SW 1271 (cell line): ENCODE measurements at places on chromosomes 12 and 14.

DNA sequence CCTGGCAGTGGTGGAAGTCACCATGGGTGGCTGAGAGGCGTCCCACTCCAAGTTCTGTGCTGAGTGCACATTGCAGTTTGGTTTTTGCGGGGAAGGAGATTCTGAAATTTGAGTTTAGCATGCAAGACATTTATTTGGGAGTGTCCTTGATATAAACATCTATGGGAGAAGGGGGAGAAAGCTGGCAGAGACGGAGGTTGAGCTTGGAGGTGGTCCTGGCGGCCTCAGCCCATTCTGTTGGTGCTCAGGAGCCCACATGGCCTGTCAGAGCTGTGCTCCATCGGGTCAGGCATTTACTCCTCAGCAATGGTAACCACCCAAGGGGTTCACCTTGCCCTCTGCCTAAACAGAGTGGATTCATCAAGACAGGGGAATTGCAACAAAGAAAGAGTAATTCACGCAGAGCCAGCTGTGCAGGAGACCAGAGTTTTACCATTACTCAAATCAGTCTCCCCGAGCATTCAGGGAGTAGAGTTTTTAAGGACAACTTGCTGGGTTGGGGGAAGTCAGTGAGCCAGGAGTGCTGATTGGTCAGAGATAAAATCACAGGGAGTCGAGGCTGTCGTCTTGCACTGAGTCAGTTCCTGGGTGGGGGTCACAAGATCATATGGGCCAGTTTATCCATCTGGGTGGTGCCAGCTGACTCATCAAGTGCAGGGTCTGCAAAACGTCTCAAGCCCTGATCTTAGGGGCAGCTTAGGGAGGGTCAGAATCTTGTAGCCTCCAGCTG is 323.3 kb upstream of the TMEM132C start:
- DNase-seq: no peak

- no peak for DNase-seq
Measured at GRCh38 chr14:99564926-99565259, 39.1 kb downstream of the CCDC85C start.

DNA sequence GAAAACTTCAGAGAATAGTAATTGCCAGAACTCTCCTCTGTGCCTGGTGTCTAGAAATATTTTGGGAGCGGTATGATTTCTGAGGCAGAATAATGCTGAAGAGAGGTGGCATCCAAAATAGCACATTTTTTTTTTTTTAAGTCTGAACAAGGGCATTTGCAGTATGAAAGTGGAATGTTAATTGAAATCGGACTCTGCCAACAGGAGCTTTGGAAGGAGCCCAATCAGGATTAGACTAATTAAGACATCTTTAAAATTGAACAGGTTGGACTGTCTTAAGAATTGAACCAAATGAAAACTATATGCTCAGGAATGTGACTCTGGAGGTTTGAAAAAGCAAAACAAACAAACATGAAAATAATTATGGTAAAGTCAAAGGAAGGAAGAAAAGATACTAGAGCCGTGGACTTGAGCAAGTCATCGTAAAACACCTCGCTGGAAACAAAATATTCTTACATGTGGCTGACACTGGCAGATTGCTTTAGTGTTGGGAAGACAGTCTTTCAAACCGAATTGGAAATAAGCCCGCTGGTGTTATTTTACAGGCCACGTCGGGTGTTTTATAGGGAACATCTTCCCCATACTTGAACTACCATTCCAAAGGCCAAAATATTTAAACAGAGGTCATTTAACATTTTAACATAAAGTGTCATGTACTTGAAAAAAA is 436.3 kb downstream of the VRK1 start:
- DNase-seq: no peak

DNA sequence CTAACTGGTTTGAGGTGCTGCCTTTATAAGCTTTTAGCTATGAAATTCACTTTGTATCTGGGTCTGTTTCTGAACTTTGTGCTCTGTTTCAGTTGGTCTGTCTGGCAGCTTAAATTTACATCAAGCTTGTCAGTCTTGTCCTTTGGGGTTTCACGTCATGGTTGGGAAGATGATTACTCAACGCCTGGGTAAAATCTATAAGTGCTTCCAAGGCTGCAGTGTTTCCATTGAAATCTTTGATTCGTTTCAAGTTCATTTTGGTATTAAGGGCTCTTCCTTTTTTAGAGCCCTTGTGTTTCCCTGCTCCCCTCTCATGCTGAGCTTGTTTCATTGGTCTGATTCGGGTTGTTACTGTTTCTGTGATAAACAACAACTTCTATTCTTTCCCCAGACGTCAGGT is 58.2 kb downstream of the FBXW8 start:
- DNase-seq: no peak

- no peak for DNase-seq
Measured at GRCh38 chr14:33218026-33218425, 279.3 kb downstream of the NPAS3 start.

DNA sequence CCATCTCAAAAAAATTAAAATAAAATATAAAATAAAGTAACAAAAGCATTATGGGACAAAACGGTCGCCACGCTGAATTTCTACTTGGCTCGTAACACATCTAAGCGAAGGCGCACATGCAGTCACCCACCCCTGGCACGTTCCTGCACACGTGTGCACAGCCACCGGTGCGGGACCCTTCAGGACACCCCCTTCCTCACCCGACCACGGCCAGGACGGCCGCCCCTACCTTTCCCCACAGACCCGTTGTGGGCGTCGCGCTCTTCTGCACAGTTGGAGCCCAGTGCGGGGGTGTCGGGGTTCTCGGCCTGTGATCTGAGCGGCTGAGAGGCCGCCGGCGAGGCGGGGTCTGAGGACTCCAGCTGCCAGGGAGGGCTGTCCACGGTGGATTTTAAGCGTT is 44.4 kb upstream of the GPR68 start:
- DNase-seq: no peak

DNA sequence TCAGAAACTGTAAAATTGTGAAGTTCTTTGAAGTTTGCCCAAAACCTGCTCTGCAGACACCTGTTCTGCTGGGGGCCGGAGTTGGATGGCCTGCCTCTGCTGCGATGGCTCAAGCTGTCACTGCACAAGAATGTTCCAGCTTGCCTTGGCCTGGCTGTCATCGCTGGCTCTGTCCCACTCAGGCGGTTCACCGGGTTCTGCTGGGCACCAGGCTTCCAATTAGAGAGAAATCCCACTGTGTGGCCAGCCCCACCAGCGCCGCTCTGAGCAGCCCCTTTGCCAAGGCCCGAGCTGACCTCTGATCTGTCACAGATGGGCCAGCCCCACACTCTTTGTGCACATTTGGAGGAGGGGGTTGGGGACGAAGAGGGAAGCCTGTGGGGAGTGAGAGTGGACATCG is 71.7 kb upstream of the GPATCH2L start:
- DNase-seq: no peak

DNA sequence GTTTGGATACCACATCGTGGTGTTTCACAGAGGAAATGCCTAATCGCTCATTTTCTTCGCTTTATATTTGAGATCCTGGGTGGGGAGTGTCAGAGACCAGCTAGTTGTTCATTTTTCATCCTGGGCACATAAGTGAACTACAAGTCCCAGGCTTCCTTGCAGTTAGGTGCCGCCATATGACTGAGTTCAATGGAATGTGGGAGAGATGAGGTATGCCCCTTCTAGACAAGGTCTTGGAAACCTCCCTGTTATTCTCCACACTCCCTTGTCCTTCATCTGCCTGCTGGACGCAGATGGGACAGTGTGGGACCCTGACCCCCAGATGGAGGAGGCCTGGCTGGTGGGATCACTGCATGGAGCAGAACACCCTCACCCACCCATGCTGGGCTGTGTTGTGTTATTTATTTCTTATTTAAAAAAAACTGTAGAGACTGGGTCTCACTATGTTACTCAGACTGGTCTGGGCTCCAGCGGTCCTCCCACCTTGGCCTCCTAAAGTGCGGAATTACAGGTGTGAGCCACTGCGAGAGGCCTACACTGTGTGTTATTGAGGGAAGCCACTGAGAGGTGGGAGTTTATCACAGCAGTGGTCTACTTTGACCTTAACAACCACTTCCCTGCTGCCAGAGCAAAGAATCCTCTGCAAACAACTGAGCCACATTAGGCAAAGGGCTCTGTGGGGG is 42.9 kb upstream of the VRK1 start:
- no peak for DNase-seq

DNA sequence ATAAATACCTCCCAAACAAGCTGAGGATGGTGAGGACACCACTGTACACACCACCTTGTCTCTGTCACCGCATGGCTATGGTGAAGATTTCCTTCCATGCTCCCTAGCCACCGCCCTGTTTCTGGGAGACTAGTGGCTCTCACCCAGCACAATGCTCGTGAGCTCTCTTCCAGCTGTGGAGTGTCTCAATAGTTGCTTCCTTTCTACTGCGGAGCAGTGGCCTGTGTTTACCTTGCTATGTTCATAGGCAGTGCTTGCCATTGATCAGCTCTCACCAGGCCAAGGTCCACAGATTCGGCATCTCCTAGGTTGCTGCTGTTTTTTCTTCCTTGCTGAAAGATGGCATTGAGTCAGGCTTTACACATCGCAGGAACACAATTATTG is 313.6 kb upstream of the RTL1 start:
- no peak for DNase-seq

DNA sequence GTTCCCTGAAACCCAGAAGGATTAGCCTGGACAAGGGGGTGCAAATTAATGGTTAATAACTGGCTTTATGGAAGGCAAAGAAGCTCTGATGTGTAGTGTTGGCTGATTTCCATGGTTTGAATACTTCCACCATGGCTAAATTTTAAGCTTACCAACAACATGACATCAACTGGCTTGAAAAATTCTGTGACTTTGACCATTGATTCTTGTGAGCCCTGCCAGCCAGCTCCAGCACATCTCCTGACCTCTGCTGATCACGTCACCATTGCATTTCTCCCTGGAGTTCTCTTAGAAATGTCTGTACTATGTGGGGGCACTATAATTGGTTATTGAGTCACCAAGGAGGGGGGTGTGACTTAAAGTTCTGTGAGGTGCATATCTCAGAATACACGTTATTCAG is 171.2 kb downstream of the MYRFL start:
- no peak for DNase-seq

DNA sequence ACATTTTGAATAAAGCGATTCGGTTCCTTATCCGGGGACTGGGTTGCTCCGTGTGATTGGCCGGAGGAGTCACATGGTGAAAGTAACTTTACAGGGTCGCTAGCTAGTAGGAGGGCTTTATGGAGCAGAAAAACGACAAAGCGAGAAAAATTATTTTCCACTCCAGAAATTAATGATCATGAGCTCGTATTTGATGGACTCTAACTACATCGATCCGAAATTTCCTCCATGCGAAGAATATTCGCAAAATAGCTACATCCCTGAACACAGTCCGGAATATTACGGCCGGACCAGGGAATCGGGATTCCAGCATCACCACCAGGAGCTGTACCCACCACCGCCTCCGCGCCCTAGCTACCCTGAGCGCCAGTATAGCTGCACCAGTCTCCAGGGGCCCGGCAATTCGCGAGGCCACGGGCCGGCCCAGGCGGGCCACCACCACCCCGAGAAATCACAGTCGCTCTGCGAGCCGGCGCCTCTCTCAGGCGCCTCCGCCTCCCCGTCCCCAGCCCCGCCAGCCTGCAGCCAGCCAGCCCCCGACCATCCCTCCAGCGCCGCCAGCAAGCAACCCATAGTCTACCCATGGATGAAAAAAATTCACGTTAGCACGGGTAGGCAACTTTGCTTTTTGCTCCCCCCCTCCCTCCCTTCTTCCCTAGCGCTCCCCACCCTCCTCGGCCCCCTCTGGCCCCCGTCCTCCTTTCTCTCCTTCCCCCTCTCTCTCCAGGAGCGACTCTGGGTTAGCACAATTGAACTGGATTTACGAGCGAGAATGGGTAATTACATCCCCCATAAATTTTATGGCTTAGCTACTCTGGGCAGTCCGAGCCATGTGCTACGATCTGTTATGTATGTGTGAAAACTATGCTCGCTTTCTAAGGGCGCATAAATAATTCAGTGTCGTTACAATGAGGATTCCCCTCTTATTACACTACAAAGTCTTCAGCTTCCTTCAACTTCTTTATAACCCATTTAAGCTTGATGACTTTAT is at the start of gene HOXC4:
TSS of gene HOXC4 (plus strand) at position 85 of the 991 bp plus-strand sequence. CDS start at position 173, 88 bp downstream.
- no peak for DNase-seq

DNA sequence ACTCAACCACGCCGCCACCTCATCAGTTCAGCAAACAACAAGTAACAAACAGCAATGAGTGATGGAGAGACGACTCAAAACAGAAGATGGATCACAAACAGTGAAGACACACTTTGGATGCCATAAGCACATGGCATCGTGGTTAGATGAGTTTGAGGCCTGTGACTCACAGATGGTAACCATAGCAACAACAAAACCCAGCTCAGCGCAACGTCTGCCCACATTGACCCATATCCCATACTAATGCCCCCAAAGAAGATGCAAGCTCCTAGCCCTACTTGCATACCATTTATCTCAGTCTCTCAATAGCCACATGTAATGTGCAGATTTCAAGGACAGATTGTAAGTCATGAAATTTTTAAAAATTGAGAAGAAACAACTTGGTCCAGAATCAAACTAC is 1322.3 kb upstream of the TMEM132C start:
- no peak for DNase-seq

DNA sequence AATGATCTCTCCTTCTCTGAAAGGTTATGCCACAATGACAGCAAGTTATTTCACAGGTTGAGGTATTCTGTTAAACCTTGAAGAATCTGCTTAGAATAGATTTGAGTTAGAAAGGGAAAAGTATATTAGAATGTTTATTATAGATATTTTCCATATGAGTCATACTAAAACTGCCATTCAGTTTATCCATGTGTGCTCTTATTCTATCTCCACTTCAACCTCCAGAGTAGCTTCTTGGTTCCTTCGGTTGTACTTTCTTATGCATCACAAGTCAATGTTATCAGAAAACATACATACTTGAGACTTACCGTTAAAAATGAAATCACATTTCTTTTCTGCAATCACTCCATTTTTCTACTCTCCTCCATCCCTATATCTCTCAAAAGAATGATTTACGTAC is 197.7 kb downstream of the BCAT1 start:
- no peak for DNase-seq

DNA sequence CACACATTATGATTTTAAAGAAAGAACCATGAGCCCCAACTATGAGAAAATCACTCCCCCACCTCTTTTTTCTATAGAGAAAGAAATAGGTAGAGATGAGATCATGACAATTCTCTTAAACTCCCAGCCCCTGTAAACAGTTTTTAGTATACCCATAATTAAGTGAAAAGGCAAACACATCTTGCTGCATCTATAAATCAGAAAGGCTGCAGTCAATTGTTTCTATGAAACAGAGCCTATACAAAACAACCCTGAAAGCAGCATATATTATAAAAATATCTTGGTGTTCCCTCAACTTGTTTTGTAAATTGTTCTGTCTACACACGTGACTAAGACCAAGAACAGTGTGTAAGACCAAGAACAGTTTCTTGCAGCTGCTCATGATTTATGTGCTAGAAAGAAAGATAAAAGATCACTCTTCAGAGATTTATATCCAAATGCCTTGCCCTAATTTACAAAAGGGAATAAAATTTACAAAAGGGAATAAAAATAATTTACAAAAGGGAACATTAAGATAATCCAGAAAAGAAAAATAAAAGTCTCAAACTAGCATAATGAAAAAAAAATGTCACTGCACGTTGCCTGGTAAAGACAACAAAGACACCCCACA is 4.8 kb downstream of the KITLG start:
- no peak for DNase-seq

GRCh38 chr12:88188180-88188579 is 46.1 kb downstream of the TMTC3 start:
- no peak for DNase-seq
